ENCODE measurements at places on chromosomes 2 and 18.

DNA sequence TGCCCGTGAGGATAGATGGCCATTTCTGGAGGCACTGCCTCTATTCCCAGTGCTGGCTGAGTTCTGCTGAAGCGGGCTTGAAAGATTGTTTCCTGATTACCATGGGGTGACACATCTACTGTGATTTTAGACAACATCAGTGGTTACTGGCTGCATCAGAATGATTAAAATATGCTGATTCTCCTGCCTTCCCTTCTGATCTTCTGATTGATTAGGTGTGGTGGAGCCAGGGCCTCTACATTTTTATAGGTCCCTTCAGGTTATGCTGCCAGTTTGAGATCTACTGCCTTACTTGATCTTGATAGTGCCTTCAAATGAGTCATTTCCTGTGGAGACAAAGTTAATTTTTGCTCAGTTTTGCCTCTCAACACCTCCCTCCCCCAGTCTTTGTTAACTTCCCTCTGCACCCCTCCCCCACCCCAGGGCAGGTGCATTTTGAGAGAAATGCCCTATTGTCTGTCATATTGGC is 31.6 kb upstream of the SNORC start:
- no peak for DNase-seq

- no peak for DNase-seq
These were observed 251.9 kb downstream of the LNPK start for GRCh38 chr2:175750195-175750594.

- no peak for DNase-seq
These were observed 451.6 kb upstream of the SALL3 start for GRCh38 chr18:78527984-78528383.

- no peak for DNase-seq
These were observed 5.6 kb upstream of the GALM start for GRCh38 chr2:38660282-38660681.

- no peak for DNase-seq
These were observed 184.8 kb downstream of the SEPTIN10 start for GRCh38 chr2:109428841-109429566.

GRCh38 chr2:232886176-232886575 is 16.1 kb downstream of the SNORC start:
- DNase-seq = no peak

- DNase-seq = no peak
These were observed 119.9 kb upstream of the PIEZO2 start for GRCh38 chr18:11269257-11269656.

GRCh38 chr2:97005353-97005752 is 19.0 kb upstream of the FAM178B start:
- no peak for DNase-seq

DNA sequence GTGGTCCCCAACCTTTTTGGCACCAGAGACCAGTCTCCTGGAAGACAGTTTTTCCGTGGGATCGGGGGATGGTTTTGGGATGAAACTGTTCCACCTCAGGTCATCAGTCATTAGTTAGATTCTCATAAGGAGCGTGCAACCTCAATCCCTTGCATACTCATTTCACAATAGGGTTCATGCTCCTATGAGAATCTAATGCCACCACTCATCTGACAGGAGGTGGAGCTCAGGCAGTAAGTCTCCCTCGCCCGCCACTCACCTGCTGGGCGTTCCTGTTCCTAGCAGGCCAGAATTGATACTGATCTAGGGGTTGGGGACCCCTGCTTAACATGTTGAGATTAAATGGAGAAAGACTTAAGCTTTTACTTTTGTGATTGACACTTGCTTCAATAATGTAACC is 9.9 kb downstream of the NABP1 start:
- DNase-seq = no peak

GRCh38 chr18:51121597-51121857 is 76.0 kb downstream of the MEX3C start:
- DNase-seq = no peak

GRCh38 chr2:205612636-205613035 is 69.7 kb upstream of the NRP2 start:
- DNase-seq = no peak

Data from NCI-H1930 (cell line).